ENCODE measurements at places on chromosomes 16 and 17.

GRCh38 chr17:72901657-72902056, 190.8 kb downstream of the SLC39A11 start:
- no peak for DNase-seq

DNA sequence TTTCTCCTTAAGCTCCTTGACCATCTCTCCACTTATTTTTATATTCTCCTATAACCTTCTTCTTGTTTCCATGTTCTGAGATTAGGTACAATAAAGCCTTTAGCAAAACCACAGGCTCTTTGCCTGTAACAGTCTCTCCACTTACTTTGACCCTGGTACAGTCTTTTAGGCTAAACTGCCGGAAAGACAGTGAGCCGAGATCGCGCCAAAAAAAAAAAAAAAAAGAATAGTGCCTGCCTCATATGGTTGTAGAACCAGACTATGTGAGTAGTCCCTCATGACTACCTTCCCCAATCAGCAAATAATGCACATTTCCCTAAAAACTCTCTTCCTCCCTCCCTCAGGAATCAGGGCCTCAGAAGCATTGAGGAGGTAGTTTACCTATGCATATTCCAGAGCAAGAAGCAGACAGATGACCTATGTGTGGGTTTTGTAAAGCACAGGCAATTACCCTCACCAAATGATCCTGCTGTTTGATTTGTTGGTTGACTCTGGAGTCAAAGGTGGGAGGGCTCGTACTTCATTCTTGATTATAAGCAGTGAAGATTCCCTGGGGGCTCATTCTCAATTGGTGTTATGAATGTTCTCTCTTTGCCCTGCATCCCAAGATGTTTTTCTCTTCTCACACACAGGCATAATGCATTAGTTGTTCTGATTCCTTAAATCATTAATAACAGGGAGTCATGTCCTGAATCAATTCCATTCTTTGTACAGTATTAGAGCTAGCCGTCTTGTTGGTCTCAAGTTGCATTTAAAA, 8.9 kb upstream of the NME1 start:
- no peak for DNase-seq

DNA sequence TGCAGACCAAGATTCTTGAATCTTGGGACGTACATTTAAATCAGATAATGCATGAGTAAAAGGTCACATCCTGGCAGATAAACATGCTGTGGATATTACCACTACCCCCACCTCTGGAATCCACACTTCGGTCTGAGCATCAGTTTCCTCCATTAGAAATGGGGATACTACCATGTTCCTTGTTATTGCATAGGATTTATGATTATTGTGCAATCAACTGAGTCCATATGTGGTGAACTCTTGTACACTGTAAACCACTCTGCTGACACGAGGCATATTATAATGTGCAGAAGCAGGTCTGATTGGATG, 108.7 kb downstream of the VAT1L start:
- DNase-seq, result no peak

- no peak for DNase-seq
These were observed 694 bp downstream of the MRPL27 start for GRCh38 chr17:50372222-50372757.

- no peak for DNase-seq
These were observed 4.2 kb downstream of the MSI2 start for GRCh38 chr17:57260325-57261083.

DNA sequence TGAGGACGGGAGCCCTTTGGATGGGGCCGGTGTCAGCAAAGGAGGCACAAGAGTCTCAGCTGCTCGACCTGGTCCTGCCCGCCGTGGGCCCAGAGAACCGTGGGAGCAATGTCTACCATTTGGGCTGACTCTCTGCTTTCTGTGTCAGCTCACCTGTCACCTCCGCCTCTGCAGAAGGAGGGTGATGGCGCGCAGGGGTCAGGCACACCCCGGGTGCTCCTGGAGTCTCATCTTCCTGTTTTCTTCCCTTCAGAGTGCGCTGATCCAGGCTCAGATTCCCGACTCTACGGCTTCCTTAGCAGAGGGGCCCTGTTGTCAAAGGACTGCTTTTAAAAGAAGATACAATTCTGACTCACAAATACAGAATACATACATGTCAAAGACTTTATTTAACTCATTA, 167.1 kb downstream of the BANP start:
- DNase-seq, result no peak

DNA sequence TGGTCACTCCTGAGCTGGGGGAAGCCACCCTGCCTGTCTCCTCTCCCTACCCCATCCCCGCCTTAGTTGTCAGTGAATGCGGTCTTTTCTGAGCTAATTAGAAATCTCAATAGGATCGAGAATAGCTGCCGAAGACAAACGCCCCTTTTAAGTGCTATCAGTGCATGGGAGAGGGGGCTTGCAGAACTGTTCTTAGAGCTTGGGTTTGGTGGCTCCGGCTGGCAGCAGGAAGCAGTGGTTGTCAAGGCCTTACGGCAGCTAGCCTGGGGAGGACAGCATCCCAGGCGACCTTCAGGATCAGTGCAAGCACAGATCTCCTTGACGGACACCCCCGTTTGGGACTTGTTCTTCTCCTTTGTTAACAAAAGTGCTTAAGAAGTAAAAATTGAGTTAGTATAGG, 195.1 kb downstream of the CCDC182 start:
- DNase-seq, result no peak

DNA sequence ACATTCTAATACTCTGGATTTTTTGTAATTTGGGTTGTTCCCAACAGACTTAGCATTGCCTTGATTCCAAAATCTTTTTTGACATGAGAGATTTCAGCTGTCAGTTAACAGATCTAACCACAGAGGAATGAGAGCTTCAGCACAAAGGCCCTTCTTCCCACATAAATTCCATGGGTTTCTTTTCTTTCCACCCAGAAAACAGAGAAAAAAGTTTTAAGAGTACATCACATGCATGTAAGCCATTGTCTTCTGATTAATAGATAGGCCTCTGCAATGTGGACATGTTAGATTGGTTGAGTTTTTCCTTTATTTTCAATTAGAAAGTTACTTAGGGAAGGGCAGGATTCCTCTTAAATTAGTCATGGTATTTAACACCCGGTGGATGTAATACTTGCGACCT, 939 bp downstream of the MYH8 start:
- DNase-seq, result no peak

- no peak for DNase-seq
These were observed 20.2 kb downstream of the MBTPS1 start for GRCh38 chr16:84096447-84097005.

- peak; percentile 9 for DNase-seq
These were observed 208.3 kb upstream of the WSCD1 start for GRCh38 chr17:5861854-5862253.

Measured in activated CD8-positive, alpha-beta memory T cell treated with anti-CD3 and anti-CD28 coated beads for 24 hours (primary cell).